H7 (cell line): ENCODE measurements at places on chromosomes 16 and 17. TPM values are rescaled to one million over a fixed set of nuclear protein-coding genes. Genes with fewer than 3 reads are reported as not detected.

DNA sequence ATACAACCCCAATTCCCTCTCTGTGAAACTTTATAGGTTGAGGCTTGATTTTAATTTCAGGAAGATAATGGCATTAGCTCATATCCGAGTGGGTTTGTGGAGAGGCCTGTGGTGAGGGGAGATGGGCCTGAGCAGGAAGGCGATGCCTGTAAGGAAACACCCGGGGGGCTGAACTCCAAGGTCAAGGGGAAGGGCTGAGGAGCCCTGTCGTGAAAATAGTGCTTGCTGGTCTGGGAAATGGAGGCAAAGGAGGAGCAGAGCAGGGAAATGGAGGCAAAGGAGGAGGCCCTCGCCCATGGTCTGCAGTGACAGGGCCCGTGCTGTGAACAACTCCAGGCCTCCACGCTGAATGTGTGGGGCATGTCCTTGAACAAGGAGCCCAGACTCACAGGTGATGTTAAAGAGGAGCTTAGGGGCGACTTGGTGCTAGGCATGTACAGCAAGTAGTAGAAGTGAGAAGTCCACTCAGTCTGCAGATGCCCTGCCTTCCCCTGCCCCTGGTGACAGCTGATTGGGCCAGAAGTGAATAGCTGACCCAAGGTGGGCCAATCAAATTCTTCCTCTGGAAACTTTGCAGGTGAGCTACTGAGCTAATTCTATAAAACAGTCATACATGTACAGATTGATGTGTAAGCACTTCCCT is 38.1 kb downstream of the MRPS23 start:
- DNase-seq = peak; percentile 62

GRCh38 chr16:54030451-54030850 is 256.1 kb downstream of the IRX3 start:
- no peak for DNase-seq

- DNase-seq = no peak
Observed at GRCh38 chr16:15752717-15753488, 102.9 kb downstream of the NDE1 start.

DNA sequence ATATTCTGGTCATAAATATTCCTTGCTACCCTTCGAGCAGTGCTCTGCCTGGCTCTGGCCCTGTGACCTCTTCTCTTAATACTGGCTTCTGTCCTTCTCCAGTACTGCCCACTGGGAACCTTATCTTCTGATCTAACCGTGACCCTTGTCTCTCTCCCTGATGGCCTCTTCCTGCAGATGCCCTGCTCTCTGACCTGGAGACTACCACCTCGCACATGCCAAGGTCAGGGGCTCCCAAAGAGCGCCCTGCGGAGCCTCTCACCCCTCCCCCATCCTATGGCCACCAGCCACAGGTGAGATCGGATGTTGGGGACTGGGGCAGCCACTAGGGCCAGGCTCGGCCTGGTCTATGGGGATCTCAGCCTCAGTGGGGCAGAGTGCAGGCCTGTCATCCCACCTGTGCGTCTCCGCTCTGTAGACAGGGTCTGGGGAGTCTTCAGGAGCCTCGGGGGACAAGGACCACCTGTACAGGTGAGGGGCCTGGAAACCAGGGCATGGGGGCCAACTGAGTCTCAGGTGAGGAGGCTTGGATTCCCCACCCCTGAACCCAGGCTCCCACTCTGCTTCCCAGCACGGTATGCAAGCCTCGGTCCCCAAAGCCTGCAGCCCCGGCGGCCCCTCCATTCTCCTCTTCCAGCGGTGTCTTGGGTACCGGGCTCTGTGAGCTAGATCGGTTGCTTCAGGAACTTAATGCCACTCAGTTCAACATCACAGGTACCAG is 1.5 kb downstream of the TGFB1I1 start:
- DNase-seq = no peak

- no peak for DNase-seq
Observed at GRCh38 chr16:69240331-69240730, 53.4 kb downstream of the SNTB2 start.

DNA sequence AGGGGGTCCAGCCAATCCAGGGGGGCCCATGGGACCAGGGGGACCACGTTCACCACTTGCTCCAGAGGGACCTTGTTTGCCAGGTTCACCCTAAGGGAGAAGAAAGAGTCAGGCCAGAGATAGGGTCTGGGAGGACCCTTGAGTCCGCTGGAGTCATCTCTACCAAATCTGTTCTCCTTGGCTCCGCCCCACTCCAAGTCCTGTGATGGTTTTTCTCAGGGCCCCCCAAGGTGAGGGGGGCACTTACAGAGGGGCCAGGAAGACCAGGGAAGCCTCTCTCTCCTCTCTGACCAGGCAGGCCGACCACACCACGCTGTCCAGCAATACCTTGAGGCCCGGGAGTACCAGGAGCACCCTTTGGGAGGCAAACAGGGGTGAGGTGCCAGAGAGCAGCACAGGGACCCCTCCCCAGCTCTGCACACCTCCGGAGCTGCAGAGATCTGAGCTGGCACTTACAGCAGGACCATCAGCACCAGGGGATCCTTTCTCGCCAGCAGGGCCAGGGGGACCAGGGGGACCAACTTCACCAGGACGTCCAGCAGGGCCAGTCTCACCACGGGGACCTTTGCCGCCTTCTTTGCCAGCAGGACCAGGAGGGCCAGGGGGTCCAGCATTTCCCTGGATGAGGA is 12.4 kb downstream of the COL1A1 start:
- DNase-seq = no peak

Gene CCR7
- 1.1 TPM in 1 of 2 replicates, not detected in the other for total RNA-seq

DNA sequence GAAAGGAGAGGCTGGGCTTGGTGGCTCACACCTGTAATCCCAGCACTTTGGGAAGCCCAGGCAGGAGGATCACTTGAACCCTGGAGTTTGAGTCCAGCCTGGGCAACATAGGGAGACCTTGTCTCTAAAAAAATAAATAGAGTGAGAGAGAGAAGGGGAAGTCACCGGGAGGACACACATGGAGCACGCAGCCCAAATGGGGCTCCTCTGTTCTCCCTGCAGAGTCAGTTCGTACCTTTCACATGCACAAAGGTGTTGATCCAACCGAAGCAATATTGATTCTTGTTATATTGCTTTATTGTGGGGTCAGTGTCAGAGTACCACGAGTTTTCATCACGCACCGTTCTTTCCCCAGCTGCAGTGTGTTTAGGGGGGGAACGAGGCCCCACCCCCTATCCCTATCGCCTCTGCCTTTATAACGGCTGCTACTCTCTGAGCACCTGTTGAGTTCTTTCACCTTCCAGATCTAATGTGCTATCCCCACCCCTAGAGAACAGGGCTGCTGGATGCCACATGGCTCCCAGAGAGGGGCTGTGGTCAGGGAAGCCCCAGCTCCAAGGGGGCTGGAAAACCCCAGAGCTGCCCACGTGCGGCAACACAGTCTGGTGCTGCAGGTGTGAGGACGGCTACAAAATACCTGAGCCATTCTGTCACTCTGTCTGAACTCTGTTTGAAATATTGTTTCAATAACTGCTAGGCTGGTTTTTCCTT is 1.0 kb upstream of the TMEM235 start:
- DNase-seq = peak; percentile 61

DNA sequence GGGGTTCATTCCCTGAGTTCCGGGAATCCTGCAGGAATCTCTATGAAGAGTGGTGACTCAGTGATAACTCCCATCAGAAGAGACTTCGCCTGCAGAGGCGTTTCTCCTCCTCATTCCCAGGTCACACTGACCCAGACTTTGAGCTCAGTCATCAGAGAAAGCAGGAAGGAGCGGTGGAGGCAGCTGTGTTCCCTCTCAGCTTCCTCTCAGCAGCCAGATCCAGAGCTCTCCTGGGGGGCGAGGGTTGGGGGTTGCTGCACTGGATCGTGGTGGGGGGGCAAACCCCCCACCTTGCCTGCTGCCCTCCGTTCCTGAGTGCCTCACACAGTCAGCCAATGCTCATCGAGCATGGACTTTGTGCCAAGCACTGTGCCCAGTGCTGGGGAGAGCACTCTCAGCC is 271.2 kb downstream of the CBLN1 start:
- no peak for DNase-seq

DNA sequence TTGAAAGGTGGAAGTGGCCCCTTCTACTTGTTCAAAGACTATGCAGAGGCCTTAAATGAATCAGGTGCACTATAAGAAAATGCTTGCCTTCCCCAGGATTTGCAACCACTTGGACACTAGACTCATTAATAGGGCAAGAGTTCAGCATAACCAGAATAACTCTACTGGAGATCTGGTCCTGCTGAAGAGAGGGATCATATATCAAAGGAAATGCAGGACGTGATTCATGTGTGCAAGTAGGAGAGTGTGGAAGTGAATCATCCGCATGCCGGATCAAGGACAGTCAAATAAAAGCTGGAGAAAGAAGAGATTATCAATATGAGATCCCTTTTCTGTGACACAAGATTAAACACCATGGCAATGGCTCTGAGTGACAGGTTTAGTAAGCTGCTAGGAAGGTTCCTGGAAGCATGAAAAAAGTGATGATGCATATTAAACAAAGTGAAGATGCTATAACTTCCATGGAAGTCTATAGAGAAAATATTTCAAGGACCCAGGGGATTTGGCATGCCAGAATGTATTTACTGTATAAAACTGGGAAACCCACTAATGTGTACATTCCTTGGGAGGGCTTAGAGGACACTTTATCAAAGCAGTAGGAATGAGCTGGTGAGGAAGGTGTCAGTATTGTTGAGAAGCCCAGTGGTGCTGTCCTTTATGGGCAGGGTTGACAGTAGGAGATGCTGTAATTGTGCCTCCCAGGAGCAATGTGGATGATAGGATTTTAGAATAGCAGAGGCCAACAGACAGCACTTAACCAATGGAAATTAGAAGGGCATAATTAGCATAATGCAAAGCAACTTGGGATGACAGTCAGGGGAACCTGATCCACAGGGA is 133.1 kb downstream of the ABCA8 start:
- DNase-seq = no peak

- peak; percentile 61 for DNase-seq
Observed at GRCh38 chr17:75869282-75870141, 8.9 kb downstream of the TRIM47 start.

GRCh38 chr16:83517398-83517797 is 290.4 kb upstream of the HSBP1 start:
- no peak for DNase-seq

Gene NT5M
- total RNA-seq = 14.5 and 41.2 TPM in 2 replicates

- DNase-seq = no peak
Observed at GRCh38 chr16:10728003-10728887, 15.4 kb upstream of the NUBP1 start.

Gene RAC3
- 155 and 175 TPM in 2 replicates for total RNA-seq

Gene AIPL1
- total RNA-seq = 0.11 and 0.28 TPM in 2 replicates

GRCh38 chr17:54906683-54907082 is 6.0 kb downstream of the TOM1L1 start:
- DNase-seq = no peak
